ENCODE measurements at places on chromosomes 13 and 19.
A peak's percentile ranks its signal among the peaks of the same experiment; 100 is the strongest.

DNA sequence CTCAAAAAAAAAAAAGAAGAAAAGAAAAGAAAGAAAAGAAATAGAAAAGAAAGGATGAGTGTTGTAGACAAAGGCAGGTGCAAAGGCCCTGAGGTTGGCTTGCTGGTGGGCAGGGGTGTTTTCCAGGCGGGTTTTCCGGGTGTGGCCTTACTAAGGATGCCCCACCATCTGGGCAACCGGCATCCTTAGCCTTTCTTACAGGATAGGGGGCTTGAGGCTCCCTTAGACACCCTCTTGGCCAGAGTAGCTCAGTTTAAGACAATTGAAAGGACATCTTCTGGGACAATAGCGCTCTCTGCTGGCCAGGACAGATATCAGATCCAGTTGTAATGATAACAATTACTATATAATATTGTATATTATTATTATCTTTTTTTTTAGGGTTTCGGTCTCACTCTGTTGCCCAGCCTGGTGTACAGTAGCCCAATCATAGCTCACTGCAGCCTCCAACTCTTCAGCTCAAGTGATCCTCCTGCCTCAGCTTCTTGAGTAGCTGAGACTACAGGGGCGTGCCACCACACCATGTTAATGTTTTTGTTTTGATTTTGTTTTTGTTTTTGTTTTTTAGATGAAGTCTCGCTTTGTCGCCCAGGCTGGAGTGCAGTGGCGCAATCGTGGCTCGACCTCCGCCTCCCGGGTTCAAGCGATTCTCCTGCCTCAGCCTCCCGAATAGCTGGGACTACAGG is 1.4 kb upstream of the QTRT1 start:
- peak; percentile 68 for DNase-seq

GRCh38 chr13:32316028-32316339 is 676 bp downstream of the BRCA2 start:
- DNase-seq = no peak

- no peak for DNase-seq
These were observed 553.9 kb downstream of the LMO7 start for GRCh38 chr13:76189882-76190519.

DNA sequence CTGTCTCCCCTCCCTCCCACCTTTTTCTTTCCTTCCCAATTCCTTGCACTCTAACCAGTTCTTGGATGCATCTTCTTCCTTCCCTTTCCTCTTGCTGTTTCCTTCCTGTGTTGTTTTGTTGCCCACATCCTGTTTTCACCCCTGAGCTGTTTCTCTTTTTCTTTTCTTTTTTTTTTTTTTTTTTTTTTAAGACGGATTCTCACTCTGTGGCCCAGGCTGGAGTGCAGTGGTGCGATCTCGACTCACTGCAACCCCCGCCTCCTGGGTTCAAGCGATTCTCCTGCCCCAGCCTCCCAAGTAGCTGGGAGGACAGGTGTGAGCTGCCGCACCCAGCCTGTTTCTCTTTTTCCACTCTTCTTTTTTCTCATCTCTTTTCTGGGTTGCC is 6.9 kb downstream of the MYADM start:
- DNase-seq = no peak

DNA sequence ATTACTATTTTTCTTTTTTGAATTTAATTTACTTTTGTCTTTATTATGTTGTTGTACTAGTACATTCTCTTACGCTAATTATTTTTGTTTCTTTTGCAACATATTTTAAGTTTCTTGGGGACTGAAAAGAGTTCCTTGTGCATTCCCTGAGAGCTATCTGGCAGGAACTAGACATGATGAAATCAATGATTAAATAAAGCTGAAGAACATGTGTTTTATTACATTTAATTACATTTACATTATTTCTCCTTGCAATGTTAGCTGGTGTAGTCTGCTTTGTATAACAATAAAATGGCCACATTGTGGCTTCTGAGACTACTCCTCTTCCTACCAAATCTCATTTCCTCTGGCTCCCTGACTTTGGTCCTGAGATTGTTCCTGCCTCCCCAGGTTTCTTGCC is 244.9 kb downstream of the NDFIP2 start:
- no peak for DNase-seq

- DNase-seq = no peak
These were observed 12.9 kb upstream of the TPT1 start for GRCh38 chr13:45353895-45354294.

GRCh38 chr19:38099966-38100365 is 124.1 kb downstream of the DPF1 start:
- no peak for DNase-seq

DNA sequence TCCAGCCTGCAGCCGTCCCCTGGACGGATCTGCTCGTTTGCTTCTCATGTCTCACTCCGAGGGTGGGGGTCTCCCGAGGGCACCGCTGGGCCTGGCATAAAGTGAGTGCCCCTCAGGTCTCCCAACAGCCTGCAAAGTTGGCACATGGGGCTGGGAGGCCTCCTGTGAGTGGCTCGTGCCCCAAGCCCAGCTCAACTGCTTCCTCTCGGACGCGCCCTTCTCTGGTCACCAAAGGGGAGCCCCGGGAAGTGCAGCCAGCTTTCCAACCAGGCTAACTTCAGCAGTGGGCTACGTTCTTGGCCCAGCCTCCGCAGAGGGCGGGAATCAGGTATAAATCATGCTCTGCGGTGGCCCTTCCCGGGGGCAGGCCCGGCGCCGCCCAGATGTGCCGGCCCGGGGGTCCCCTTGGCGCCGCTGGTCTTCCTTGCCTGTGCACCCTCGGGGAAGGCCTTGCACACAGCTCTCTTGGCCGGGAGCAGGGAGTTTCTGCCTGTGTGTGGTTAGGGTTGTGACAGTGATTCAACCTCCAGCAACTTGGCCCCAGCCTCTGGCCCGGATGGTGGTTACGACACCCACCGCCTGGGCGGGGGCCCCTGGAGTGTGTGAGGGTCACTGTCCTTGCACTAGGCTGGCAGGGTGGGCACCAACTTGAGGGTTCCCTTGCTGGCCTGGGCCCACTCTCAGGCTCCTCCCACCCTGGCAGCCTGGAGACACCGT is 20.7 kb downstream of the CEBPG start:
- peak; percentile 40 for DNase-seq

GRCh38 chr19:28307487-28307886 is 905.5 kb downstream of the UQCRFS1 start:
- no peak for DNase-seq

DNA sequence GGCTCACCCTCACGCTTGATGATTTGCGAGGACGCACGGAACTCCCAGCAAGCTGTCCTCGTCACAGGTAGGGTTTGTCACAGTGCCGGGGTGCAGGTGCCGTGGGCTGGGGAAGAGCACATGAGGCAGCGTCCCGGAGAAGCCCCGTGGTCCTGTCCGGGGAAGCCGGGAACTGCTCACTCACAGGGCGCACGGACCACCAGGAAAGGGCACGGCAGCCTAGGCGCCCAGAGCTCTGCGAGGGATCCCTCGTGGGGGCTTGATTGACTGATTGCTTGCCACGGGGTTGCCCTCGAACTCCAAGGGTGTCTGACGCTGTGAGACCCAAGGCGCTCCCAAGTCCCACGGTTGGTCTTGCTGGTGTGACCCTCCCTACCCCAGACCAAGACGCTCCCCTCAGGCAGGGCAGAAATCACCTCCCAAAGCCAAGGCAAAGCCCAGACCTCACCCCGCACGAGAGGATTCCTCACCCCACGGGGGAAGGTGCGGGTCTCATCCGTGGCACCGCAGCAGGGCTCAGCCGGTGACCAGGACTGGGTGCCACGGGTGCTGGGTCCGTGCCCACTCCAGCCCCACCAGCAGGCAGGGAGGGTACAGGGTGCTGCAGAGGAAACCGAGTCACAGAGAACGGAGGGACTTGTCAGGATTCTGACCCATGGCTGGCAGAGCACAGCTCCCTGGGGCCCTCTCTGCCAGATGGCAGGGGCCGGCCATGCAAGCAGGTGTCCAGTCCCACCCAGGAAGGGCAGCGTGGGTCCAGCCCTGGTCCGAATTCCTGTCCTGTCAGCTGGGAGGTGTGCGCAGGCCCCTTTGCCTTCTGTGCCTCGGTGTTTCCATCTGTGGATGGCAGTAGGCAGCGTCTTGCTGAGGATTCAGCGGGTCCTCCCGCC is 7.7 kb downstream of the C2CD4C start:
- DNase-seq = no peak

- no peak for DNase-seq
These were observed 3.1 kb downstream of the ZNF428 start for GRCh38 chr19:43616306-43616705.

GRCh38 chr19:3608079-3608641 is 1.5 kb upstream of the TBXA2R start:
- no peak for DNase-seq

DNA sequence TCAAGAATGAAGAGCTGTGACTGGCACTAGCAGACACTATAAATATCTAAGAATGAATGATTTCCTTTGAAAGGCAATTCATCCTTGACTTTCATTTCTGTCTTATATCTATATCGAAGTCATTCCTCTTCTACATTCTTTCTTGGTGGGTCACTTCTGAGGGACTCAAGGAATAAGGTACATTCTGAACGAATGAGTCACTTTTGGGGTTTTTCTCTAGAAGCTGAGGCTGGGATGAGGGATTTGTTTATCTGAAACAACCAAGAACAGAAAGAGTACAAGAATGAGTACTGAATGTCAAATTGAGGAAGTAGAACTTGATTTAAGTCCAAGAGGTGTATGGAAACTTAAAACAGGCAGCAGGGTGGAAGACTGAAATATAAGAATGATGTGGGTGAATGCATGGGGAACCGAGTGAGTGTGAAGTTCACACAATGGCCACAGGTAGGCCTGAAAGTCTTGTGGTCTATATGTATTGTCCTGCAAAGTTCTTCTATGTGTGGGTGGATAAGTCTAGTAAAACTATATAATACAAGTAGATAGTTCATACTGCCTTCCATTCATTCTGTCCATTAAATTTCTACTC is 343.9 kb downstream of the OXGR1 start:
- DNase-seq = peak; percentile 83

DNA sequence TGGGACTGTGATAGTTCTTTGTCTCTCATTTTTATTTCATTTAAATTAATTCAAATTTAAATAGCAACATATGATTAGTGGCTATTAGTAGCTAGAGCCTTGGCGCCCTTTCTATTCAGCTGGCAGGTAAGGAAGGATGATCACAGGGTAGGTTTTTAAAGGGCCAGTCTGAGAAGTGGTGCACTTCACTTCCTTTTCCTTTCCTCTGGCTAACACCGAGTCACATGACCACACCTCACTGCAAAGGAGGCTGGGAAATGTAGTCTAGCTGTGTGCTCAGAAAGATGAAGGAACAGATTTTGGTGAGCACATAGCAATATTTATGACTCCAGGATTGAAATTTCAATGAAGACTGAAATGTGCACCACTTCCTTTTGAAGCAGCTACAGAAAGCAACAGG is 128.7 kb downstream of the TSHZ3 start:
- no peak for DNase-seq

DNA sequence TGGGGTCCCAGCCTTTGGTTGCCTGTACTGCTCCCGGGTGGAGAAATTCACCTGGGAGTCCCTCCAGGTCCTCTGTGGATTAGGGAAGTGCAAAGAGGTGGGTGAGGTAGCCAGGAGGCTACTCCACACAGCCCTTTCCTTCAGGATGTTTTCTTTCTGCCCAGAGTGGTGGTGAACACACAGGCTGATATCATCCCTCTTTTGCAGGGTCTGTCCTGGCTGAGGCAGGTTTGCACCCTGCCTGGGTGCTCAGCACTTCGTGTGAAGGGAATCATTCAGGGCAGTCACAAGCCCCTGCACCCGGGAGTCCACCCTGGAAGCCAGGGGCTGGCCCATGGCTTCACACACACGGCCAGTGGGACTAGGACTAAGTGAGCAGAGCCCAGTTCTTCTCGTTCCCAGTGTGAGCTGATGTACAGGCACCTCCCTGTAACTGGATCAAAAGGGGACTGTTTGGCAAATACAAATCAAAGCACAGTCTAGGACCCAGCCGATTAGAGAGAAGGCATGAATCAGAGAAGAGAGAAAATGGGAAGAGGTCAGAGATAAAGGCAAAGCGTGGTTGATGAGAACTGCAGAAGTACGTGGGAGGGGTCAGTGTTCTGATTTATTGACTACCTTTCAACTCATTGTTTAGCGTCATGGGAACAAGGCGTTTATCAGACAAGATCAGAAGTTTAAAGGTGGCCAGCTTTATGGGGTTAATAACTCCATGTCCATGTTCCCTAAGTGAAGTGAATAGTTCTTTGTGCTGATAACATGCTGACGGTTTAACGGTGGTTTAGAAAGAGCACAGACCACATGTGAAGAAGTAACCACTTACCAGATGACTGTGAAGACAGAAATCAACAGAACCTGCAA is 30.4 kb upstream of the SPATA13 start:
- peak; percentile 52 for DNase-seq

GRCh38 chr13:21014139-21014501 is 47.3 kb downstream of the LATS2 start:
- no peak for DNase-seq

GRCh38 chr13:42926555-42926954 is 65.5 kb downstream of the EPSTI1 start:
- no peak for DNase-seq

- no peak for DNase-seq
These were observed 3.7 kb downstream of the GGACT start for GRCh38 chr13:100584896-100585295.

- DNase-seq = peak; percentile 42
These were observed 721 bp downstream of the MED25 start for GRCh38 chr19:49818649-49819370.

Data from mesenchymal stem cell (in vitro differentiated cells and primary cell).